IMR-90 (cell line): ENCODE measurements at places on chromosomes 1 and 21.

- no peak for DNase-seq
Observed at GRCh38 chr21:45303091-45303615, 15.5 kb upstream of the POFUT2 start.

- peak; percentile 38 for DNase-seq
Observed at GRCh38 chr1:39509360-39510009, 18.0 kb downstream of the BMP8A start.

GRCh38 chr1:42774928-42775526 is 8.0 kb downstream of the C1orf50 start:
- peak; percentile 6 for DNase-seq

DNA sequence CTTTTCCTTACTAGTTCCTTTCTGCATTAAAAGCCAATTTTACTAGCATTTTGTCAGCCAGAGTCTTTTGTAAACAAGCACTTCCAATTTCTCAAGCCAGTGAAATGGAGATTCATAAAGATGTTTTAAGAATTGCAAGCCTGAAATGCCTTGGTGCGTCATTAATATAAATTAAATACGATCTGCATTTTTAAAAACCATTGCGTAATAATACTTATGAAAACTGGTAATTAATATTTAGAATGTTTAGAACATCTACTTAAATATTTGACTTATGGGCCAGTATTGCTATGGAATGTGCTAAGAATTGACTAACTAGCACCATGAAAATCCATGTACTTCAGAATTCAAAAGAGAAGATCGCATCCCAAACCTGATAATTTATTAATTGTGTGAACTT is 89.1 kb upstream of the PROX1 start:
- DNase-seq = no peak

GRCh38 chr1:9375912-9376311 is 83.2 kb downstream of the SPSB1 start:
- no peak for DNase-seq

GRCh38 chr1:172815740-172816139 is 156.8 kb downstream of the FASLG start:
- peak; percentile 6 for DNase-seq

DNA sequence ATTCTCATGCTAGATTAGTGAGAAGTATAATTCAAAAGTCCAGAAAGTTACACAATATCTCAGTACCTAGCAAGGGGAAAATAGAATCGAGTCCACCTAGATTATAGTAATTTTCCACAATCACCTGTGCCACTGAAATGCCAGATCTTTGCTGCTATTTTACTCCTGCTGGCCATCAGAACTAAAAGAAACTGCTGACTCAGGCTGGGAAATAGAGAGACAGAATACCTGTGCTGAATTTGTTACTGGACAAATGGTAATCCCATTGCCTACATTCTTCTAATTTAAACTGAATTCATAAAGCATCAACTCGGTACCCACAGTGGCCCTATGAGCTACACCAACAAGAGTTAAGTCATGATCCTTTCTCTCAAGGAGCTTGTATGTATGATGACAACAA is 55.0 kb downstream of the USH2A start:
- DNase-seq = no peak

GRCh38 chr1:24308365-24309015 is 10.7 kb upstream of the GRHL3 start:
- DNase-seq = no peak

GRCh38 chr1:234933475-234933874 is 195.2 kb downstream of the TOMM20 start:
- peak; percentile 69 for DNase-seq

DNA sequence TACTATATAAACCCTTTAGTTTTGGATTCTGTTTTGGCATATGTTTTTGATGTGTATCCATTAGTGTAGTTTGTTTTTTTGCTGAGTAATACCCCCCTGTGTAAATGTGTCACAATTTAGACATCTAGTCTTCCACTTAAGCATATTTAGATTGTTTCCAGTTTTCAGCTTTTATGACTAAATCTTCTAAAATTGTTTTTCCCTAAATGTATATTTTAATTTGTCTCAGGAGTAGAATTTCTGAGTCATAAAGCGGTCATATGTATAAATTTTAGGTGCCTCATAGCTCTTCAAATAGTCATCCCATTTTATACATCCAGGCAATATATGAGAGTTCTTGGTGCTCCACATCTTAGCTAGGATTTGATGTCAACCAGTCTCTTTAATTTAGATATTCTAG is 1348.0 kb downstream of the MRPL39 start:
- DNase-seq = peak; percentile 83

- peak; percentile 41 for DNase-seq
Observed at GRCh38 chr21:36186081-36186480, 29.5 kb downstream of the DOP1B start.

DNA sequence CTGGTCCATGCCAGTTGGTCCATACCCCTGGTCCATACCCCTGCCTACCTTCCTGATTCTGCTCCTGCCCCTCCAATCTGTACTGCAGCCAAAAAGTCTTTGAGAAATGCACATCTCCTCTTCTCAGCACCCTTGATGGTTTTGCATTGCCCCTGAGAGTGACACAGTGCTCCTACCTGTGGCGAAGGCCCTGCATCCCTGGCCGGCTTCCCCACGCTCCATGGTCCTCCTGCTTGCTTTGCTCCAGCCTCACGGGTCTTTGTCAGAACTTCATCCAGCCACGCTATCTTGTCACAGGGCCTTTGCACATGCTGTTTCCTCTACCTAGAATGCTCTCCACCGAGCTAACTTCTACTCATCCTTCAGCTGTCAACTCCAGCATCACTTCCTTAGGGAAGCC is 32.2 kb upstream of the TTC4 start:
- no peak for DNase-seq

DNA sequence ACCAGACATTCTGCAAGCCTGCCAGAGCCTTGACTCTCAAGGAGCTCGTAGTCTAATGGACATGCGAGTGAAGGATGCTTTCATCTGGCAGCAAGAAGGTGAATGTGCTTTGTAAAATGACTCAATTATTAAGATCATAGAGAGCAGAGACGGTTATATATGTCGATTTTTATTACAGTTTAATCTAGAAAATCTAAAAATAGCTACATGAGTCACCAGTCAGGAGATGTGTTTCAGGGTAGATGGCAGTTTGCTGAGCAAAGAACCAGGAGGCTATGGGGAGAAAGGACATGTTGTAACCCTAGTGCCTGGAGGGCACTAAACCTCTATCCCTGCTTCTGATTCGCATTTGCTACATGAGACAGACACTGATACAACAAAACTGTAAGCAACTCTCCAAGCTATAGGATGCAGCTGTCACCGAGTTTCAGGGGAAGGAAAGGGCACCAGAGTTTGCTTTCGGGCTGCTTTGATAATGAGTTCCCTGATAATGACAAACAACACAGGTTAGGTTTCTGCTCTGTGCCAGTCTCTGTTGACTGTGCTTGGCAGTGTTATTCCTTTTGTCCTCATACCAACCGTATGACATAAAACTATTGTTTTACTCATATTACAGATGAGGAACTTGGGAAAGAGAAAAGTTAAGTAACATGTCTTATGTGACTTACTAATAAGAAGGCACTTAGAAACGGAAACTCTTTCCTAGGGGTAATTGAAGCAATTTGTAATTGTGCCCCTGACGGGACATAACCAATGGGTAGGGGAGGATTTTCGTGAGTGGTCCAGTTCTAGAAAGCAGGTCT is 43.2 kb downstream of the C1orf198 start:
- DNase-seq = peak; percentile 86

DNA sequence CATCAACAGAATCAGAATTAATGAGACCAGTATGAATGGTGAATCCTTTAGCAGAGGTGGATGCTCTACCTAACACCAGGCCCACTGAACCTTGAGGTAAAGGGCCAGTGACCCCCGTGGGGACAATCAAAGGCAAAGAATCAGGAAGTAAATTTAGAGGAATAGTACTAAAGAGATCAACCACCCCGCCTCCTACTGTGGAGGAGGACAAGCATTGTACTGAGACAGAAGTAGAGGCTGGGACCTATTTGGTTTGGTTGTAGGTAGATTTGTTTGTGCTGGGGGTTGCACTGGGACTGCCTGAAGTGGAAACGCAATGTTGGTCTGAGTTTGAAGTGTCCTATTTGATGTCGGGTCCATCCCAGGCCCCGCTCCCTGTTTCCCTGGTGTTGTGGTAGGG is 9.5 kb downstream of the CD48 start:
- no peak for DNase-seq

- DNase-seq = no peak
Observed at GRCh38 chr1:245810789-245811337, 656.1 kb downstream of the KIF26B start.

- DNase-seq = no peak
Observed at GRCh38 chr1:184909019-184909418, 65.3 kb downstream of the NIBAN1 start.

DNA sequence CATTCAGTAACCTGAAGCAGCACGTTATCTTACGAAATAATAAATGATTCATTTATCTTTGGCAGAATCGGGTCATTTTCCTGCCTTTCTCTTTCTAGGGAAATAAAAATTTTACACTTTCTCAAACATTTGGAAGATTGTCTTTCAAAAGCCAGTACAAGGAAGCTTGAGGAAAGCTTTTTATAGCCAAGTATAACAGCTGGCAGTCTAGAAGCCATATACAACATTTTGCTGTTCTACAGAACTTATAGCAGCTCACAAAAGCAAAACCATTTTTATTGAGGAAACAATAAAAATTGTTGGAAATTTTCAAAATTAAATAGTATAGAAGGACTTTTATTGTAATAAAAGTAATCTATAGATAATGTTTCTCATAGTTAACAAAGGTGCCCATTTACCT is 448.6 kb downstream of the SMYD3 start:
- peak; percentile 6 for DNase-seq

GRCh38 chr1:108149796-108150467 is 50.2 kb downstream of the SLC25A24 start:
- DNase-seq = peak; percentile 46

GRCh38 chr1:32848354-32849063 is 22.2 kb downstream of the FNDC5 start:
- no peak for DNase-seq
